ENCODE measurements at places on chromosomes 12 and 14.

DNA sequence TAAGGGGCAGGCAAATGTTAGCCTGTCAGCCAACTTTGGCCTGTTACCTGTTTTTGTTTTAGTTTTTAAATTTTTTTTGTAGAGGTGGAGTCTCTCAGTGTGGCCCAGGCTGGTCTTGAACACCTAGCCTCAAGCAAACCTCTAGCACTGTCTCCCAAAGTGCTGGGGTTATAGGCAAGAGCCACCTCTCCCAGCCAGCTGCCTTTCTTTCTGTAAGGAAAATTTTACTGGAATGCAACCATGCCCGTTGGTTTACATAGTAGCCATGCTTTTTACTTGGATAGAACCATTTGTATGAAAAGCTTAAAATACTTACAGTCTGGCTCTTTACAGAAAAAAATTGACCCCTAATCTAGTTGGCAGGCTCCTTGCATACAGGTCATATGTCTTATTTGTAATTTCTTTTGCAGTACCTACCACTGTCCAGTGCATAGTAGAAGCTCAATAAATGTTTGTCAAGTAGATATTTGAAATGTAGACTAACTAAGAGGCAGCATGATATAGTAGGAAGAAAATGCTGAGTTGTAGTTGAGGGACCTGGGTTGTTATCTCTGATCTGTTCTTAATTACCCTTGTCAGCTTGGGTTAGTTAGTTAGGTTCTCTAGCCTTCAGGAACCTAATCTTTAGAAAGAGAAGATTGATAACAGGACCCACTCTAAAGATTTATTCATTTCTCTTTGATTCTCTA, 4.7 kb downstream of the MDM2 start:
- no peak for DNase-seq

DNA sequence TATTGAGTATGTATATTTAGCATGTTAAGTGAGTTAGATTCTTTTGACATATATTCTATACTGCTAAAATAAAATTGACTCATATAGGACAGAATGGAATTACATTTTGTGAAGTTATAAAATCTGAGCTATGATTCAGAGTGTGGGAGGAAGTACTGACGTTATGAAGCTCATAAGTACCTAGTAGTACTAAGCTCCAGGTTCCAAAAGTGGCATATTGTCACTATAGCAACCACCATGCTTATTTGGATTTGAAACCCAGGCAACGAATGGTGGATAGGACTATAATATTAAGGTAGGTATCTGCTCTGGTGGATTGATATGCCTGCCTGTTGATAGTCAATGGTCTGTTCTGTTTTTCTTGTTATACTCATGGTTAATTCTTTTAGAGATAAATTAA, 2.2 kb upstream of the FBXO33 start:
- DNase-seq = no peak

- peak; percentile 28 for DNase-seq
Measured at GRCh38 chr14:78933948-78934524, 763.9 kb downstream of the NRXN3 start.

DNA sequence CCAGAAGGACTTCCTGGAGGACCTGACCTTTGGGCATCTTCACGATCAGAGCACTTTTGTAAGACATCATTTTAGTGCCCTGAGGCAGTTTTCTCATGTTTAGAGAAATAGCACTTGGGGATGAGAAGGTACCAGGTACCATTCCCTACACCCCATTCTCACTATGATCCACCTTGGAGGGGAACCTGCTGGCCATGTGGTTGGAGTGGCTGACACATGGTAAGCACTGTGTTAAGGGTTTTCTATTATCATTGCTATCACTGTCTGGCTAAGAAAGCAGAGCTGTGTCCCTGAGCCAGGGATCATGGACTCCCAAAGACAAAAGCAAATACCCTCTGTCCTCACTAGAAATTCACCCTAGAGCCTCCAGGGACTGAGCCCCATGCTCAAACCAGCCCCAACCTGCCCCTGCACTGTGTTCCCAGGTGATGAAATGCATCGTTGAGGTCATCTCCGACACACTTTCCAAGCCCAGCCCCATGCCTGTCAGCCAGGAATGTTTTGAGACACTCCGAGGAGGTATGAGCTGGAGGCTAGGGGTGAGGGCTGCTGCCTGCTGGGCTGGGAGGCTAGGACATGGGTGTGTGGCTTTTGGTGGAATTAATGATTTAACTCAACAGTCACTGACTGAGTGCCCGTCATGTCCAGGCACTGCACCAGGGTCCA, 3.4 kb downstream of the CHGA start:
- DNase-seq = no peak

DNA sequence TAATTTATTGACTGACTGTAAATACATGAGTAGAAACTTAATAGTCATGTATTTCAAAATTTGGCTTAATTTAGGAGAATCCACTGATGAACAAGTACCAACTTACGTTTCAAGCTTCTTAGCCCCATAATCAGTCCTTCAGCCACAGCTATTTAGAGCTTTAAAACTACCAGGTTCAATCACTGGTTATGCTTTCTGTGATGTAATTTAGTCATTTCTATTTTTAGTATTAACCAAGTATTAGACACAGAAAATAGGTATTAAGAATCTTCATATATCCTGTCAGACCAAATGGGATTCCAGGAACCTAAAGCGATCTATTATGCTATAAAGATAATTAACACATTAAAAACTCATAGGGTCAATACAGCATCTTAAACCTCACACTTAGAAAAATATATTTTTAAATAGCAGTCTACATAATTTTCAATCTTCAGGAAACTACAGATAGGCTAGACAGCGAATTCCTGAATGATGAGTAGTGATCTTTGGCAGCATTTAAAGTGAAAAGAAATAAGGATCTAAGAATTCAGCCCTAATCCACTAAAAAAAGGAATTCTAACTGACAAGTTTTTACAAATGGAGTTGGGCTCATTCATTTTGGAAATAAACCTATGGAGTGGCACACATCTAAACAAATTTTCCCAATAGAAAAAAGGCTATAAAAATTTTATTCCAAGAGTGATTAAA, 51.5 kb downstream of the ZC3H14 start:
- no peak for DNase-seq

DNA sequence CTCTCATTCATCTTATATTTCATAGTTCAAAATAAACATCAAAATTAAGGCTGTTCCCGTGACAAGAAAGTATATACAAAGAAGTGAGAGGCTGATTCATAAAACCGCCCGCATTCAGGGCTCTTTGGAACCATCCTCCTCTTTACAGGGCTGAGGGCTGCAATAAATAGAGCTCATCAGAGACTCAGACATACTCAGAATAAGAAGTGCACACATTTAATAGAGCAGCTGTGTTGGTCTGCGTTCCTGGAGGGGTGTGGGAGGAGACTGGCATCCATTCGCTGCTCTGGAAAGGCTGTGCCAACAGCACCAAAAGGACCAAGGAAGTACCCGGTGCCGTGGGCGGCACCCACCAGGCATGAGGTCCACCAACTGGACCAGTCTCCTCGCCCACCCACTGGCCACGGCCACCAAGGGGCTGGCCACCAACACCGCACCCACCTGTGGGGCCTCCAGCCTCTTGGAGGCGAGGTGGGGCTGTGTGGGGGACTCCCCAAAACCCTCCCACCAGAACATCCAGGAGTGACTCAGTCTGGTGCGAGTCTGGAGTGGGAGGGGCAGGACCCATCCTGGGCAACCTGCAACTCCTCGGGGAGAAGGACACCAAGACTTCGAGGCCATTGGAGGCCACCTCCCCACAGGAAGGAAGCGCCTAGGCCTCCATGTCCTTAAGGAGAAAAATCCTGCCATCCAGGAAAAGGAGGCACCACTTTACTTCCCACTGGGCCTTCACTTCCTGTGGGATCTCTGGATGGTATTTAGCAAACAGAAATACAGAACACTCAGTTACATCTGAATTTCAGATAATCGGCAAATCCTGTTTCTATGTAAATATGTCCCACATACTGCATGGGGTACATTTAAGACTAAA, 32.7 kb downstream of the VCPKMT start:
- DNase-seq = no peak

- no peak for DNase-seq
Measured at GRCh38 chr12:92408072-92408900, 262.6 kb upstream of the BTG1 start.

- no peak for DNase-seq
Measured at GRCh38 chr12:40646911-40647310, 45.3 kb upstream of the CNTN1 start.

DNA sequence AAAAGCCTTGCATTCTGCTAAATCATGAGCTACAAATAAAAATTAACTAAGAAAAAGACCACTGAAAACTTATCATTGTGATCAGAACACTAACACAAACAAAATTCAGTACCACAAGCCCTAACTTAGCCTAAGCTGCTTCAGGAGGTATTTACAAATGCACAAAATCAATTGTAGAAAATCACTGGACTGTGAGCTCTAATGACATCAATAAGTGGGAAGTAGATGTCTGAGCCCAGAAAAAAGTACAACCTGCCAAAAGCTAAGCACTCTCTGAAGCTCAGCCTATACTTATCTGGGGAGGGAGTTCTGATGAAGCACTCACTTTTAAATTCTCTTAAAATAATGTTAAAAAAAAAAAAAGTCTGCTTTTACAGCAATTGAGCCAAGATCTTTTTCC, 92.9 kb downstream of the SLCO1B1 start:
- no peak for DNase-seq

DNA sequence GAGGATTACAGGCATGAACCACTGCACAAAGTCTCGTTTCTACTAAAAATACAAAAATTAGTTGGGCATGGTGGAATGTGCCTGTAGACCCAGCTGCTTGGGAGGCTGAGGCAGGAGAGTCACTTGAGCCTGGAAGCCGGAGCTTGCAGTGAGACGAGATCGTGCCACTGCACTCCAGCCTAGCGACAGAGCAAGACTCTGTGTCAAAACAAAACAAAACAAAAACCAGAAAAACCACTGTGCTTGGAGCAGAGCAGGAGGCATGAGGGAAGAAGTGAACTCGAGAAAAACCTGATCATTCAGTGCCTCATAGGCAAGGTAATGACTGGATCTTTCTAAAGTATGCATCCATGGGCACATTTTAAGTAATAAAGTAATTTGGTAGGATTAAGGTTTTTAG, 487.8 kb downstream of the KCNH5 start:
- no peak for DNase-seq
